ENCODE measurements at places on chromosomes 1 and 21.
A peak's percentile ranks its signal among the peaks of the same experiment; 100 is the strongest.

DNA sequence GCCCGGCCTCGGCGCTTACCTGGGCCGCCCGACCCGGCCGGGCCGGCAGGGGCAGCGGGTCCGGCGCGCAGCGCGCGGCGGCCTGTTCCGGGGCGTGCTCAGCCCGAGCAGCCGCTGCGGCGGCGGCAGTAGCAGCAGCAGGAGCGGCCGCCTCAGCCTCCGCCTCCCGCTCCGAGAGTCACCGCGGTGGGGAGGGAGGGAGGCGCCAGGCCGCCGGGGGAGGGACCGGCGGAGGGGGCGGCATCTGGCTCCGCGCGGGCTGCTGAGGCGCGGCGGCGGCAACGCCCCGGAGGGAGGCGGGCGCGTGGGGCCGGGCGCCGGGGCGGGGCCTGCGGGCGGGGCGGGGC lies at the start of gene CTNNBIP1:
Gene CTNNBIP1 (minus strand): TSS at position 194 of the 347 bp plus-strand sequence. CDS start 38,205 bp downstream, outside the sequence.
- no peak for DNase-seq

DNA sequence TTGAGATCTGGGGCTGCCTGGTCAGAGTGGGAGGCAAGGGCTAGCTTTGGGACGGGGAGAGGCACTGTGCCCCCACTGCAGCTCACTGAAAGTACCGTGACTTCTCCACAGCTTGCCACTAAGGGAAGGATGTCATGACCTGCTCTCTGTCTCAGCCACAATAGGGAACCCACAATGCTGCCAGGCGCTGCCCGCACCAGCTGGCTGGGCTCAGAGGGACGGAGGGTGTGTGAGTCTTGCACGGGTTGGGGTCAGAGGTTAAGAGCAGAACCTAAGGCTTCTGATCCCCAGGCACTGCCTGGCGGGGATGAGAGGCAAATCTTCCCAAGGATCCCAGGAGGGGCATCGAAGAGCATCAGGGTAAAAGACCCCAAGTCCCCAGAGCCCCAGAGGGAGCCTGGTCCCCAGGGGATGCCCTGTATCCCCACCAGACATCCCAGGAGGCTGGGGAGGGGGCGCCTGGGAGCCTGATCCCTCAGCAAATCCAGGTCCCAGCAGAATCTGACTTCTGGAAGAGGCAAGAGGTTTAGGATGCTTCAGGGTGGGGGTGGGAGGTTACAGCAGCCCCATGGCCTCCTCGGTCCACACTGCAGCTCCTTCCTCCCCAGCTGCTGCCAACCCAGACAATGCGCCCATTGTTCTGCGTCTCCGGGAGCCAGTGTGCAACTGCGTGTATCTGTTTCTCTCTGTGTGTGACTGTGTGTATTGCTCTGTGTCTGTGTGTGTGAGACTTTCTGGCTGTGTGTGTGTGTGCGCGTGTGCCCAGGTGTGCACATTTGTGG lies 2.0 kb upstream of the MARCKSL1 start:
- peak; percentile 23 for DNase-seq

GRCh38 chr1:237032029-237032428 lies 10.0 kb upstream of the RYR2 start:
- no peak for DNase-seq

DNA sequence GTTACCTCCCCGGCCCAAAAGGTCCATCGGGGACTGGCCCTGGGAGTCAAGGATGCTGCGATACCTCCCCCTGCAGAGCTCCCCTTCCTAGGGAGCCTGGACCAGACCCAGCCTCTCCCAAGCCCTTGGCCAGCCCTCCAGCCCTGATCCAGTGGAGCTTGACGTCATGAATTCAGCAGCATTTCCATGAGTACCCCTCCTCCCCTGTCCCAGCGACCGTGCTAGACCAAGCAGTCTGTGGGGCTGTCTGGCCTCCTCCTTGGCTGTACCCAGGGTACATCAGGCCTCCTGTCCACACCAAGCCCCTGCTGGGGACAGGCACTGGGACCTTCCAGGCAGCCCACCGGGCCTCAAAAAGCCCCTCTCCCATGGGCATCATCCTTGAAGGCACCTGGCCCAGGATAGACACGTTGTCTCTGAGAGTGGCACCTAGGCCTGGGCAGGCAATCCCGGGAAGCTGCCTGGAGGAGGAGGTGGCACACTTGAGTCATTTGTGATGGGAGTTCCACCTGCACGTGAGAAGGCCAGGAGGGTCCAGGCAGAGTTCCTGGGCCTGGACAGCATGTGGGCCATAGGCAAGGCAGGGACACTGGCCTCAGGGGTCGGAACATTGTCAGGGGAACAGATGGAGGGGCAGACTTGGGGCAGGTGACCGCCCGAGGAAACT lies 46.4 kb downstream of the WNT9A start:
- DNase-seq = no peak

All from activated CD4-positive, alpha-beta T cell treated with anti-CD3 and anti-CD28 coated beads, Interleukin-2, amount 50 U/mL, for 48 hours (primary cell).